Fibroblast of skin of scalp (primary cell): ENCODE measurements at places on chromosomes 7 and 10.

DNA sequence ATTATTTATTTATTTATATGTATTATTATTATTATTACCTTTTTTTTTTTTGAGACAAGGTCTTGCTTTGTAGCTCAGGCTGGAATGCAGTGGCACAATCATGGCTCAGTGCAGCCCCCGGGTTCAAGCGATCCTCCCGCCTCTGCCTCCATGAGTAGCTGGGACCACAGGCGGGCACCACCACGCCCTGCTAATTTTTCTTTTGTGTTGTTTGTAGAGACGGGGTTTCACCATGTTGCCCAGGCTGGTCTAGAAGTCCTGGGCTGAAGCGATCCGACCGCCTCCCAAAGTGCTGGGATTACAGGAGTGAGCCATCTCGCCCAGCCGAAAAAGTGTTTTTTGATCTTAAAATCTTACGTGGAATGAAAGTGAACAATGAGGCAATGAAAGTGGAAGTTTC, 79.4 kb upstream of the C1GALT1 start:
- no peak for DNase-seq

DNA sequence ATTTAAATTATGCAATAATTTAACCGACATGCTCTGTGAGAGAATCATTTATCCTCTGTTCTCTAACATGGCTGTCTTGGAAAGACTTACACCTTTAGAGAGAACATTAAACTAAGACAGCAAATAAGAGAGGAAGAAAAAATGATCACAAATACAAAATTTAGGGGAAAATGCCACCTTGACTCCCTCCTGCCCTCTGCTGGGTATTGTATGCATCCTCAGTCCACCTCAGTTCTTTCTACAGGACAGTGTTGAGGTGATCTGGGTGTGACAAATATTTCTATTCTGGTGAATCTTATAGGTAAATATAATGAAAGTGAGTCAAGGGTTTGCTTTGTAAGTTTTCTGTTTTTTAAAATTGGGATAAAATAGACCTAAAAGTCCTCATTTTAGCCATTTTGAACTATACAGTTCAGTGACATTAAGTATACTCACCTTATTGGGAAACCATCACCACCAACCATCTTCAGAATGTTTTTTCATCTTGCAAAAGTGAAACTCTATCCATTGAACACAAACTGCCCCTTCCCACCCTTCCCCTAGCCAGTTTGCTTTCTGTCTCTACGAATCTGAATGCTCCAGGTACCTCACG, 61.5 kb upstream of the ELMO1 start:
- DNase-seq = no peak

- no peak for DNase-seq
Measured at GRCh38 chr7:12210179-12211053, 678 bp upstream of the TMEM106B start.

DNA sequence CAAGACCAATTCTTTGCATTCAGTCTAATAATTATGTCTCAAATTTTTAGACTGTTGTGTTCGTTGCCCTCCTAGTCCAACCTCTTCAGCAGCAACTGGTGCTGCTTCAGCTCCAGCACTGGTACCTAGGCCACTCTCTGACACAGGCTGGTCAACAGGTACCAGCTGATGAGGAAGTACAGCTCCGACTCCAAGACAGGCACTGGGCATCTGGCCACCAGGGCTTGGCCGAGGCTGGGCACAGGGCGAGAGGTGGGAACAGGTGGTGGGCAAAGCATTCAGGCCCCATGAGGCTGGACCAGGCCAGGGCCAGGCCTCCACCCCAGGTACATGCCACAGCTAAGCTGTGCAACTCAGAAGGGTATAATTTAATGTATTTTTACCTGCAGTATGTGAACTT, 151.5 kb upstream of the AGR3 start:
- no peak for DNase-seq

DNA sequence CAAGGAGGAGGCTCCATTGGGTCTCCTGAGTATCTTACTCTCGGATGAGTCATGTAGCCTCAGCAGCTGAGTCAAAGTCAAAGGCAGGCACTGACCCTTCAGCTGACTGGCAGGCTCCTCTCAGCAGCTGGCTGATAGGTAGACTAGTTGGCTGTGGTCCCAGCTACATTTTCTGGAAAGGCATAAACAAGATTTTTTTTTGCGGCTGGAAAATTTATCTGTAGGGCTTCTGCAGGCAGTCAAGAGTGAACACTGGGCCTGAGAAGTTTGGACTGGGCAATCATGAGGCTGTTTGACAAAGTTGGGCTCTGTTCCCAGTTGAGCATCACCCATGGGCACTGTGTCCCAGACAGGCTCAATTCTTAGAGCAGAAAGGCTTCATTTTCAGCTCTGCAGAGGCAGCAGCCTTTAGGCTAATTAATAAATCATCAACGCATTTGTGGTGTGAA, 796.2 kb downstream of the CCSER2 start:
- DNase-seq = no peak

DNA sequence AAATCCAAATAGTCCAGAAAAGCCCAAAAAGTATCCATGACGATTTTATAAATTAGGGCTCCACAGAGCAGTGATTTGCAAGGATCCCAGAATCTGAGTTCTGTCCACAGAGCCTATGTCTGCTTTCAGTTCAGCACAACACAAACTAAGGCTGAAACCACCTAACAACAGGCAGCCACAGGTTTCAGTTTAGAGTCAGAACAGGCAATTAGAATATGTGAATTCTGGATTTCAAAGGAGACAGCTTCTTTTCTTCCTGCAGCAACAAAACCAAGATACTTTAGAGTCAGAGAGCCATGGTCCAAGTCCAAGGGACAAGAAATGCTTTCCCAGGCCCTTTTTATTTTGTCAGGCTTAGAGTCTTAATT, 23.6 kb downstream of the IFIT3 start:
- DNase-seq = no peak
